Dermis blood vessel endothelial cell (primary cell): ENCODE measurements at places on chromosomes 6 and 20. TPM values are rescaled to one million over a fixed set of nuclear protein-coding genes. Genes with fewer than 3 reads are reported as not detected.

Gene COL9A3
- total RNA-seq: 1.3 and 1.9 TPM in 2 replicates

Gene PGC
- not detected in 2 replicates for total RNA-seq

Gene RTEL1
- 13.4 and 17.9 TPM in 2 replicates for total RNA-seq

Gene MLN
- total RNA-seq: not detected in 2 replicates

Gene GHRH
- not detected in 2 replicates for total RNA-seq

Gene TBXT
- total RNA-seq: not detected in 2 replicates

Gene ECT2L
- not detected in 2 replicates for total RNA-seq

Gene ADGB
- not detected in 2 replicates for total RNA-seq

Gene C20orf144
- total RNA-seq: 0.05 TPM in 1 of 2 replicates, not detected in the other

Gene MRPS18A
- 44.2 and 57.1 TPM in 2 replicates for total RNA-seq

Gene SASH1
- total RNA-seq: 112 and 160 TPM in 2 replicates

Gene ARHGAP40
- total RNA-seq: 0.09 TPM in 1 of 2 replicates, not detected in the other

Gene SSTR4
- total RNA-seq: not detected in 2 replicates

Gene NRSN1
- not detected in 2 replicates for total RNA-seq

Gene MYO6
- total RNA-seq: 34.4 and 67.2 TPM in 2 replicates

Gene OR2H1
- not detected in 2 replicates for total RNA-seq

Gene NOX3
- not detected in 2 replicates for total RNA-seq

Gene KIAA1755
- 0.05 and 0.51 TPM in 2 replicates for total RNA-seq

Gene SYTL3
- 0.70 and 0.85 TPM in 2 replicates for total RNA-seq

Gene PAK5
- total RNA-seq: under 0.01 TPM in 1 of 2 replicates, not detected in the other

Gene HLA-DMA
- total RNA-seq: 1.2 and 1.7 TPM in 2 replicates

Gene SLA2
- total RNA-seq: not detected in 2 replicates

Gene PLG
- total RNA-seq: not detected in 2 replicates

Gene ZFP64
- 48.2 and 50.2 TPM in 2 replicates for total RNA-seq

Gene SMLR1
- total RNA-seq: not detected in 2 replicates

Gene MOXD1
- total RNA-seq: 0.34 and 0.65 TPM in 2 replicates

Gene SDCBP2
- total RNA-seq: 4.6 and 6.0 TPM in 2 replicates

Gene LRP11
- 13.3 and 37.6 TPM in 2 replicates for total RNA-seq

Gene OR11A1
- not detected in 2 replicates for total RNA-seq

Gene DYNLT1
- total RNA-seq: 68.1 and 80.2 TPM in 2 replicates

Gene FNDC1
- total RNA-seq: not detected in 2 replicates
